ENCODE measurements at places on chromosomes 16 and 17.

DNA sequence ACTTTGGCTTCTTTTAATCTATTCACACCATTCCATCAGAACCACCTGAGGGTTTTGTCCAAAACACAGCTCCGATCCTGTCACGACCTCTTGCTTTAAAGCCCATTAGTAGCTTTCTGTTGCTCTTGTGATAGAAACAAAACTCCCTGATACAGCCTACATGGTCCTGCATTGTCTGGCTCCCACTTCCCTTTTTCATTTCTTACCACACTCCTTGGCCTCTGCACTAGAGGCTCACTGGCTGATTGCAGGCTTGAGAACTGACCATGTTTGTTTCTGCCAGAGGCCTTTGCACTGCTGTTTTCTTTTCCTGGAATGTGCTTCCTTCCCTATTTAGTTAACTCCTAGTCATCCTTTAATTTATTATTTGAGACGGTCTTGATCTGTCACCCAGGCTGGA is 23.7 kb downstream of the IST1 start:
- H3K4me3 ChIP-seq, result no peak overlapping the region
- peaks cover 28% of the 10 kb centered on the region for H3K4me1 ChIP-seq
- H3K27ac ChIP-seq, result peak overlapping the region; percentile 6
- H3K36me3 ChIP-seq, result peaks cover 94% of the 10 kb centered on the region
- no peaks in the 10 kb centered on the region for H3K27me3 ChIP-seq

DNA sequence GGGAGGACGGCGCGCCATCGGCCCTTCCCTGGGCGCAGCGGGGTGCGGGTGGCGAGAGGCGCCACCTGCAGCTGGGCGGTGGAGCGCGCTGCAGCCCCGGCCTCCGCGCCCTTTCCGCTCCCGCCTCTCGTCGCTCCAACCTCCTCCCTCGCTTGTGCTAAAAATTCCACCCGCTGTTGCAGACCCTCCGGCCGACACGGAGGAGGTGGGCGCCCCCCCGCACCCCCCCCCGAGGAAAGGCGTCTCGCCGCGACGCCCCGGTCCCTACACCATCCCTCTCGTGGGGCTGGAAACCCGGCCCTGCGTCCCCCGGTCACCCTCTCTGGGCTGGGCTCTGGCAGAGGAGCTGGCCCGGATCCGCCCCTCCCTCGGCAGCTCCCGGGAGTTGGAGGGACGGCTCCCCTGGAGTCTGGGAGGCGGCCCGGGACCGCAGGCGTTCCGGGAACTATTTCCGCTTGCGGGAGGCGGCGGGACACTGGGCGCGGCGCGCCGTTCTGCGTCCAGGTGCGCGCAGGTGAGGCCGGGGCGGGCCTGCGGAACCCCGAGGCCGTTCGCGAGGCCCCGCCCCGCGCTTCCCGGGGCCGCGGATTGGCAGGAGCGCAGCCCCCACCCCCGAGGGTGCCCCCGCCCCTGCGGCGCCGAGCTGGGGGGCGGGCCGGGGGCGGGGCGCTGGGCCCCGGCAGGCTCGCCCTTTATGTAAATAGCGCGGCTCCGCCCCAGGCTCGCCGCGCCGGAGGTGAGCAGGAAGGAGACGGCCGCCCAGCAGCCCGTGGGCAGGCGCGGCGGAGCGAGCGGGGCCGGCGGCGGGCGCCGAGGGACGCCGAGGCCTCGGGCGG is at the start of gene LLGL2:
LLGL2 (plus strand) TSS at position 728 of the 836 bp plus-strand sequence. CDS start 17,730 bp downstream, outside the sequence.
- no peak within 1 kb of the TSS for H3K27ac ChIP-seq
- peak; percentile 88 for DNase-seq
- H3K4me1 ChIP-seq, result peaks cover 12% of the 10 kb centered on the region
- H3K27me3 ChIP-seq, result no peaks in the 10 kb centered on the region
- H3K36me3 ChIP-seq, result peaks cover 38% of the 10 kb centered on the region

DNA sequence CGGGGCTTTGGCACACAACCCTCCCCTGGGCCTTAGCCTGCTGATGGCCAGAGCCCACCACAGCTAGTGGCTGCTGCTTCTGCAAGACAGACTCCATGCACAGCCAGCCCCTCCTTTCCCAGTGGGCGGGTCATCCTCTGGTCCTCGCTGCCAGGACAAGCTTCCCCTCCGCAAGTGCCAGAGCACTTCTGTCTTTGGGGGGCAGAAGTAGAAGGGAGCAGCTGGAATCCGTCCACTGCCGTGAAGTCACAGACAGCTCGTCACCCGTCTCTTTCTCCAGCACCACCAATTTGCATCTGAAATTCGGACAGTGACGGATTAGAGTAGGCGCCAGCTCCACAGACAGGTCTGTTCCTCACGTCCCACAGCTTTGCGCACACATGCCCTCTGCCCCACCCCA is 31.3 kb upstream of the NAT9 start:
- H3K4me1 ChIP-seq, result no peaks in the 10 kb centered on the region
- no peak overlapping the region for H3K27ac ChIP-seq
- H3K4me3 ChIP-seq, result no peak overlapping the region
- DNase-seq, result no peak
- peaks cover 54% of the 10 kb centered on the region for H3K36me3 ChIP-seq

DNA sequence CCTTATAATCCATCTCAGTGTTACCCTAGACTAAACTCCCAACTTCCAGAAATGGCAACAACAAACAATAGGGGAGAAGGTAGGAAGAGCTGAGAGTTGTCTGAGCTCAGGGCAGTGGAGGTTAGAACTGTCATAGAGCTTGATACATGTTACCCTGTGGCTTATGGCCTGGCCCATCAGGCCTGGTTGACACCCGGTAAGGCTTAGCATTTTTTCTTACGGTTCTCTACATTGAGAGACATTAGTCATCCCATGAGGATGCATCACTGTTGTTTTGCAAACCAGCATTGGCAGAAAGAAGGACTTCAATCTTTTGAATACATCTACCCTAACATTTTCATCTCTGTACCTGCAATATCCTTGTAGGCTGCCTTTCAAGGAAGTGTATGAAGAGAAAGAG is 226.6 kb downstream of the PHKB start:
- peaks cover 70% of the 10 kb centered on the region for H3K36me3 ChIP-seq
- no peak overlapping the region for H3K27ac ChIP-seq
- no peak for DNase-seq
- H3K4me1 ChIP-seq, result peaks cover 1% of the 10 kb centered on the region

DNA sequence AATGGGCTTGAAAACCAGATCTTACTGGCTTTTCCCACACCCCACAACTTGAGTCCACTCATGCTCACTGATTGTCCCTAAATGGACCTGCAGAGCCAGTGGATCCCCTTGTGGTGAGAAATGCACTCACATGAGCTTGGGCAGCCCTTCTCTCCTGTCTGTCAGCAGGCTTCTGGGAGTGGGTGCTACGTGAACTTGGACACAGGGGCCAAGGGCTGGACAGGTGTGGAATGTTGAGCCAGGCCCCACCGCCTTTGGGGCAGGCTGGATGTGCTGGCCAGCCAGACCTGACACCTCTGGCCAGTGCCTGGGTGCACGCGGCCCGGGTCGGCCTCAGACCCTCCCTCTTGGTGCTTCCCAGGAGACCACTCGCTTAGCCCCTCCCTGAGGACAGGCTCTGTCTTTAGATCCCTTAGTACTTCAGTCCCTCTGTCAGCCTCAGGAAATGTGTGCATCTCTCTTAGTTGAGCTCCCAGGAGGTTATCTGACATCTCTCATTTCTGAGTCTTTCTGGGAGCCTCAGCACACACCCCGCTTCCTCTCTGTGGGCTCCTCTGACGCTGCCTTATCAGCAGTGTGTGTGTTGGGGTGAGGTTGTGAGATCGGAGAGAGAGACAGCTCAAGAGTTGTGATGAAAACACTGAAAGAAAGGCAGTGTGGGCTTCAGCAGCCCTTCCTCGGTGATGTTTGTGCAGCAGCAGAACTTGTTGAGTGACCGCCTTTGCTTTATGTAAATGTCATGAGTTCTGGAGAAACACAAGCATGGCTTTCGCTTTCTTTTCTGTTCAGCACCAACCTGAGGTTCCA is 117.0 kb downstream of the RAB11FIP4 start:
- peak overlapping the region; percentile 100 for H3K27ac ChIP-seq
- no peaks in the 10 kb centered on the region for H3K36me3 ChIP-seq
- H3K4me3 ChIP-seq, result peak overlapping the region; percentile 85
- peaks cover 69% of the 10 kb centered on the region for H3K4me1 ChIP-seq
- peak; percentile 76 for DNase-seq
- H3K27me3 ChIP-seq, result no peaks in the 10 kb centered on the region

DNA sequence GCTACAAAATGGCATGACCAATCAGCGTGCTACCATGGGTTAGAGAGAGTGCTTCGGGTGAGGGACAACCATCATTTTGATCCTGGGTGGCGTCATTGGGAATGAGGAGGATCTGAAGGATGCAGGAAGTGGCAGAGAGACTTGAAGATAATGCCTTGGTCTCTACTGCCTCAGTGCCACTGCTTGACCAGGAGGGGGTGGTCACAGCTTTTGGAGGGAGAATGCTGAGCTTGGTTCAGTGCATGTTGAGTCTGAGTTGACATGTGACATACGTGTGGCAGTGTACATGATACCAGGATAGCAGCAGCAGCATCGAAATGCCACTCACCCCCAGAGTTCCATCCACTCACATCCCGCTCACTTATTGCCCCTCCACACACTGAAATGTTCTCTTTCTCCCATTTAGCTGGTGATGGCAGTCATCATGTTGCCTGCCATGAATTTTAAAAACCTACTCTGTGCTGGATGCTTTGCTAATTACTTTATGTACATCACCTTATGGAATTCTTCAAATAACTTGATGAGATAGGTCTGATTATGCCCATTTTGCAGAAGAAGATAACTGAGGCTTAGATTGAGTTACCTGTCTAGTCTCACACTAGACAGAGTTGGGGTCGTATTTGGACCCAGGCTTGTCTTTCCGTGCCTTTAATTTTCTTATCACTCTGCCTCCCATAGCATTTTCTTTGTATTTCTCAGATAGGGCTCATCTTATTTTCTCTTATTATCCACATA is 36.7 kb downstream of the ARSG start:
- H3K4me1 ChIP-seq, result peaks cover 18% of the 10 kb centered on the region
- H3K36me3 ChIP-seq, result peaks cover 6% of the 10 kb centered on the region
- H3K27ac ChIP-seq, result no peak overlapping the region

GRCh38 chr17:10777890-10778289 is 26.0 kb downstream of the TMEM238L start:
- DNase-seq, result no peak
- H3K27ac ChIP-seq, result no peak overlapping the region
- H3K4me1 ChIP-seq, result no peaks in the 10 kb centered on the region
- H3K4me3 ChIP-seq, result no peak overlapping the region
- H3K27me3 ChIP-seq, result no peaks in the 10 kb centered on the region
- no peaks in the 10 kb centered on the region for H3K36me3 ChIP-seq

DNA sequence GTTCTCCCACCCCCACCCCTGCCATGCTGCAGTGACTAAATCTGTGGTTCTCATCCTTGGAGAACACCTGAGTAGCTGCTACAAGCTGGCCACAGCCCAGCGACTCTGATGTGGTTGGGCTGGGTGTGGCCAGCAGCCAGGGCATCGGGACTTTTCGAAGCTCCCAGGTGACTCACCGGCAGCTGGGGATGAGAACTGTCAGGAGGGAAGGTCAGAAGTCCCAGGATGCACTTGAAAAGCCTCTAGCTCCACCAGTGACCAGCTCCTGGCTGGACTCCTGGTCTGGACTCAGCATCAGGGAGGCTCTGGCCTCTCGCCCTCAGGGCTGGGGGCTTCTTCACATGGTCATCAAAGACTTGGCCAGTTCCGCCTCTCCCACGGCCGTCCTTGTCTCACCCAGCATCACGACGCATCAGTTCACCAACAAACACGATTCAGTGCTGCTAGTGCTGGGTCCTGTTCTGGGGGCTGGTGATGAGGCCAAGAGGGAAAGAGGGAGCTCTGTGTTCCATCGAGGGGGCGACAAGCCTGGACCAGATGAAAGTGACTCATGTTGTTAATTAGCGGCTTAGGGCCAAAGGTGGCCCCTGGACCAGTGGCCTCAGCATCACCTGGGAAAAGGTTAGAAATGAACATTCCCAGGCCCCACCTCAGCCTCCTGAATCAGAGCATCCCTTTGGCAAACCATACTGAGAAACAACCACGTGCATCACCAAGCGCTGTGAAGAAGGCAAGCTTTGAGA is 3.9 kb upstream of the C17orf99 start:
- no peak overlapping the region for H3K4me3 ChIP-seq
- peaks cover 50% of the 10 kb centered on the region for H3K4me1 ChIP-seq
- no peak for DNase-seq
- peak overlapping the region; percentile 26 for H3K27ac ChIP-seq
- H3K36me3 ChIP-seq, result peaks cover 43% of the 10 kb centered on the region

- H3K4me1 ChIP-seq, result no peaks in the 10 kb centered on the region
- no peaks in the 10 kb centered on the region for H3K27me3 ChIP-seq
- H3K4me3 ChIP-seq, result no peak overlapping the region
- no peaks in the 10 kb centered on the region for H3K36me3 ChIP-seq
These were observed 15.6 kb upstream of the NKD1 start for GRCh38 chr16:50532576-50532975.

DNA sequence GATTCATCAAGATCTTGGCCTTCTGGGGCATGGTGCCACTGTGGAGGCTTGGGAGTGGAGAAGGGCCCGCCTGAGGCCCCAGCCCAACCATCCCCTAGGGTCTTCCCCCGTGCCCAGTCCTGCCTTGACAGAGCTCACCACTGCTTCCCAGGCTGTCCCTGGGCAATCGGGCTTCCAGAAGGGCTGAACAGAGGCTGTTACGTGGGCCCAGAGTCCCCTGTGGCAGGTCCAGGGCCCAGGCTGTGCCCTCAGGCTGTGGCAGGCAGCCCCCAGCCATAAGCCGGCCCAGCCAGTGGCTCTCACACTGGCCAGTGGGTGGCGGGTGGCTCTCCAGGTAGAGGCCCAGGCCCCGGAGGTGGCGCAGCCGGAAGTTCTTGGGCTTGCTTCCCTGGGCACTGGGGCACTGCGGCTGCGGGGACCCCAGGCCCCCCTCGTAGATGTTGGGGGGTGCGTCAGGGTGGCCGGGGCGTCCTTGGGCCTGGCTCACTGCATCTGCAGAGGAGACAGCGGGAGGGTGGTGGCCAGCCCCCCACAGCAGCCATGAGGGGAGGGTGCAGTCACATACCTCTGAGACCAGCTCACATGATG is 809 bp downstream of the C16orf90 start:
- H3K27ac ChIP-seq, result no peak overlapping the region
- no peaks in the 10 kb centered on the region for H3K36me3 ChIP-seq
- no peak for DNase-seq
- H3K27me3 ChIP-seq, result no peaks in the 10 kb centered on the region

DNA sequence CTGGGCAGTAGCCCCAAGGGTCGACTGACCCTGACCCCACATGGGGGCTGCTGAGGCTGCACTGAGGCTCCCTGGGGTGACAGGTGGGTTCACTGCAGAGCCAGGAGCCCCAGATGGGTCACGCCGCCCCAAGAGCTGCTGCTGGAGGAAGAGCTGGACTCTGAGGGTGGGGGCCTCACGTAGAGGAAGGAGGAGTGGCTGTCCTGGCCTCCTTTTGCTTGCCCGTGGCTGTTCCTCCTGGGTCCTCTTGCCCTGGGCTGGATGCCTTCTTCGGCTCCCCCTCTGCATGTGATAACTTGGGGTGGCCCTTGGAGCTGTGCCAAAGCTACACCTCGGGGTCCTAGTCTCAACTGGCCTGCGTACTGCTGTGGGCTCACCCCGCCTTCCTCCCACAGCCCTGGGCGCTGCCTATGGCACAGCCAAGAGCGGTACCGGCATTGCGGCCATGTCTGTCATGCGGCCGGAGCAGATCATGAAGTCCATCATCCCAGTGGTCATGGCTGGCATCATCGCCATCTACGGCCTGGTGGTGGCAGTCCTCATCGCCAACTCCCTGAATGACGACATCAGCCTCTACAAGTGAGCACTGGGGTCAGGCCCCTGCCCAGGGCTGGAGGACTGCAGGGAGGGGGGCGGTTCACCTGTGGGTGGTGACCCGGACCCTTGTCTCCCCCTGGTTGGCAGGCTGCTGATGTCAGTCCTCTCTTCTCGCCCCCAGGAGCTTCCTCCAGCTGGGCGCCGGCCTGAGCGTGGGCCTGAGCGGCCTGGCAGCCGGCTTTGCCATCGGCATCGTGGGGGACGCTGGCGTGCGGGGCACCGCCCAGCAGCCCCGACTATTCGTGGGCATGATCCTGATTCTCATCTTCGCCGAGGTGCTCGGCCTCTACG is 1.1 kb upstream of the AMDHD2 start:
- H3K4me3 ChIP-seq, result peak overlapping the region; percentile 72
- H3K36me3 ChIP-seq, result peaks cover 63% of the 10 kb centered on the region
- peaks cover 58% of the 10 kb centered on the region for H3K4me1 ChIP-seq
- DNase-seq, result no peak
- peak overlapping the region; percentile 97 for H3K27ac ChIP-seq
